ENCODE measurements at places on chromosomes 2 and 18. TPM values are rescaled to one million over a fixed set of nuclear protein-coding genes. Genes with fewer than 3 reads are reported as not detected.

- DNase-seq: no peak
These were observed 716.8 kb downstream of the SUCLG1 start for GRCh38 chr2:83742117-83742782.

GRCh38 chr2:228657807-228658402 is 476.4 kb upstream of the SPHKAP start:
- DNase-seq: no peak

- no peak for DNase-seq
These were observed 498.5 kb upstream of the SETBP1 start for GRCh38 chr18:44181951-44182747.

- no peak for DNase-seq
These were observed 81.7 kb downstream of the EPC2 start for GRCh38 chr2:148726228-148726627.

GRCh38 chr18:22179174-22179573 is 9.8 kb downstream of the GATA6 start:
- no peak for DNase-seq

DNA sequence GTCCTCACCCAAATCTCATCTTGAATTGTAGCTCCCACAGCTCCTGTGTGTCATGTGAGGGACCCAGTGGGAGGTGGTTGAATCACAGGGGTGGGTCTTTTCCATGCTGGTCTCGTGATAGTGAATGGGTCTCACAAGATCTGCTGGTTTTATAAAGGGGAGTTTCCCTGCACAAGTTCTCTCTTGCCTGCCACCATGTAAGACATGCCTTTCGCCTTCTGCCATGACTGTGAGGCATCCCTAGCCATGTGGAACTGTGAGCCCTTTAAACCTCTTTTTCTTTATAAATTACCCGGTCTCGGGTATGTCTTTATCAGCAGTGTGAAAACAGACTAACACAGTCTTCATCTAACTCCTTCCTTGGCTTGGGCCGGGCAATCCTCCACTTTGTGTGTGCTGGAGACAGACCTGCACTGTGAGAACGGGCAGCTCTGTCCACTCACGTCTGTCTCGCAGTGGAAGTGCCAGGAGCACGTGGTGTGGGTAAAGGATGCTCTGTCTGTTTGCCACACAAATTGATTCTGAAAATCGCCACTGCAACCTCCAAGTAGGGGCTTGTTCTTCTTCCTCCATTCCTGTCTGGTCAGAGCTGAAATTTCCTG is 47.6 kb upstream of the OTOS start:
- no peak for DNase-seq

DNA sequence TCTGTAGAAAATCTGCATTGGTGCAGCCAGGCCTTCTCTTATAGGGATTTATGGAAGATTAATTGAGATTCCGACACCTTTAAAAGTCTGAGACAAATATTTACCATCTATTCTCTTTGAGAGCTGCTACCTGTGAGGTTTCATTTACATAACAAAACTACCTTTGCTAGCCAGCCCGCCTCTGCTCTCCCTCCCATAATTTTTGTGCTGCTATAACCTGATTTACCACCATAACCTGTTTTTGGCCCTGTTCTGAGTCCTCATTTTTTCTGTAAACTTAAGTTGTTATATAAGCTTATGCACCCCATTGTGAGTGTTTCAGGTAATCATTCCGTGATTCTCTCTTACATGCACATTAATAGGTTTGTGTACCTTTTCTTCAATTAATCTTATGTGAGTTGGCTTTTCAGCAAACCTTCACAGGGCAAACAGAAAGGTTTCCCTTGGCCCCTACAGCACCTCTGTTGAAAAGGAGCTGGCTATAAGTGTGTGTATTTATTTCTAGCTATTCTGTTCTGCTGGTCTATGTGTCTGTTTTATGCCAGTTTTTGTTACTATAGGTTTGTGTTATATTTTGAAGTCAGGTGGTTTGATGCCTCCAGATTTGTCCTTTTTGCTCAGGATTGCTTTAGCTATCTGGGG is 114.9 kb upstream of the XIRP2 start:
- no peak for DNase-seq

- no peak for DNase-seq
These were observed 249.4 kb downstream of the LOXHD1 start for GRCh38 chr18:46407486-46408166.

DNA sequence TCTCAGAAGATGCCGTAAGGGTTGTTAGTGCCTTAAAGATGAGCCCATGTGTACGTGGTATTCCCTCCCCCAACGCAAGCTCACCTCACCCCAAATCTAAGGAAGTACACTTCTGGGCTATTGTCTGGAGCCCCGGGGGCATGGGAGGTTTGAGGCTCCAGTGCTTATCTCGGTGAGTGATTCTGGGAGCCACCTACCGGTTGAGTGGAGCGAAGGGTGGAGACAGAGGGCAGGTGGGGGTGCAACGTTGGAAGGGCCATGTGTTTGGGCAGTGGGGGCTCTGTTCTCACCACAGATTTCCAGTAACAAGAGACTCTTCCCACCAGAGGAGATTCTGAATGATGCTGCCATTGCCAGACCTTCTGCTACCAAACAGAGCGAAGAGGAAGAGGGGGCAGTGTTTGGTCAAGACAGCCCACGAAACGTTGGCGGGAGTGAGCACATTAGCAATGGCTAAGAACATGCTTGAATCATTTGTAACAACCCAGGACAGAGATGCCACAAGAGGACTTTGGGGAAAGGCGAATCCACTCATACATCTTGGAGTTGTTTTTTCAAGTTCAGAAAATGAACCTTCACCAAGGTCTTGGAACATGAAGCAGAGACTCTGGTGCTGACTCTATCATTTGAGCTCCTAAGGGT is 38.7 kb downstream of the TWIST2 start:
- DNase-seq: no peak

- DNase-seq: no peak
These were observed 61.3 kb upstream of the PAX3 start for GRCh38 chr2:222360146-222360545.

- no peak for DNase-seq
These were observed 315.5 kb downstream of the CELF4 start for GRCh38 chr18:37249895-37250618.

- DNase-seq: no peak
These were observed 97.0 kb downstream of the NEB start for GRCh38 chr2:151637271-151637781.

DNA sequence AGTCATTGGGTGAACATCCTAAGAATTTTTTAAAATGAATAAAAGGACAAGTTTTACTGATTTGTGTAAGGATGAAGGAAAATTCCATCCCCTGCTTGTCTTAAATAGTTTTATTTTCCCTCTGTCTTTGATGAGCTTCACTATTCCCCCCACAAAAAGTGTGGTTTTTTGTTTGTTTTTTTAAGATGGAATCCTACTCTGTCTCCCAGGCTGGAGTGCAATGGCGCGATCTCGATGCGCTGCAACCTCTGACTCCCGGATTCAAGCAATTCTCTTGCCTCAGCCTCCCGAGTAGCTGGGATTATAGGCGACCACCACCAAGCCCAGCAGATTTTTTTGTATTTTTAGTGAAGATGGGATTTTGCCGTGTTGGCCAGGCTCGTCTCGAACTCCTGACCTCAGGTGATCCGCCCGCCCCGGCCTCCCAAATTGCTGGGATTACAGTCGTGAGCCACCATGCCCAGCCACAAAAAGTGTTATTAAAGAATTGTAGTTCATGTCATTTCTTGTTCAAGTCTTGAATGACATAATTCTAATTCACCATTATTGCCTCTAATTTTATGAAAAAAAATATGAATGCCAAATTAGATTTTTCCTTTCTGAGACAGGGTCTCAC is 91.7 kb downstream of the AGPS start:
- no peak for DNase-seq

DNA sequence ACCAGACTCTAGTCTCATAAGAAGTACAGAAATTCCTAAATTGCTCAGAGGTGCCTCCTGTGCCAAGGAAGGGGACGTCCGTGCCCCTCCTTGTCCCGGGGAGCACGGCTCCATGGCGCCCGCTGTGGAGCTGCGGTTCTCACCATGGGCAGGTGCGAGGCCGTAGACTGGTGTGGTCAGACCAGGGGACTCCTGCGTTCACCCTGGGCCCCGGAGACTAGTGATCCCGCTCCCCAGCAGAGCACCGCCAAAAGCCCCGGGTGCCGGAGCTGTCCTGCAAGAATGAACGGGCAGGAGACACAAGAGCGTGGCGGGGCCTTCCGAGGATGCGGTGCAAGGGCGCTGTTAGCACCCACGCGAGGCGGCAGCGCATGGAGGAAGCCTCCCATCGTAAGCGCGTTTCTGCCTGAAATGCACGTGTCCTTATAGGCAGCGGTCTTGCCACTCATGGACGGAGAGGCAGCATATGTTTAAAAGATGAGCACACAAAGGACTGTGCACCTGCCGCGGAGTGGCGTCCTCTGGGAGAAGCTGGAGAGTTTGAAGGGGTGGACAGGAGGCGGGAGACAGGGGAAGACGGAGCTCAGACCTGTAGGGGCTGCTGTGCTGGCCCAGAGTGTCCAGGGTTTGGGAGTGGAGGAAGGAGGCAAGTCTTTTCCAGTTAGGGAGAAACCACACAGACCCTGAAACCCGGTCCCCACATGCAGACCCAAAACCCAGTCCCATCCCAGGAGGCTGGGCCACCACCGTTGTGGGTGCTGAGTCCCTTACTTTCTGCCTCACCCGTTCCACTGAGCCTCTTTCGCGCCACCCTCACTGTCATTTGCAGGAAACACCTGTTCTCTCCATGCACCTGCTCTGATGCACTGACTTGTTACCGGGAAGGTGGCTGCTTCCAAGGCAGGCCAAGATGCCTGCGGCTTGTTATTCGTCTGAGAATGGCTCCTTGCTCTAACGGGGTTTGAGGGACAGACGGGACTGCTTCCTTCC is 7.5 kb upstream of the KCNG2 start:
- DNase-seq: no peak

DNA sequence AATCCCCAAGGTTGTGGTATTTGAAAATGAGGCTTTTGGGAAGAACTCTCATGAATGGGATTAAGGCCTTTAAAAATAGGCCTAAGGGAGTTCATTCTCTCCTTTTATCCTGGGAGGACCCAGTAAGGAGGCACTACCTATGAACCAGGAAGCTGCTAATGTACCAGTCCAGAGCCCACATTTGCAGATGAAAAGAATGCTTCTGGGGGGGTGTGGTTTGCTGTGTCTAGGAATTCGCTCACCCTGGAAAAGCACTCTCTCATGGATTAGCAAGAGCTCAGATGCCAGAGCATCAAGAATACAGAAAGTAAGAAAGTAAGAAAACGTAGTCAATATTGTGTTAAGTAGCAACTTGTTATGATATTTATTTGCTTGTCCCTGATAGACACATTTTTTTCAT is 785.7 kb upstream of the GYPC start:
- no peak for DNase-seq

- no peak for DNase-seq
These were observed 71.1 kb upstream of the HPCAL1 start for GRCh38 chr2:10231551-10232085.

DNA sequence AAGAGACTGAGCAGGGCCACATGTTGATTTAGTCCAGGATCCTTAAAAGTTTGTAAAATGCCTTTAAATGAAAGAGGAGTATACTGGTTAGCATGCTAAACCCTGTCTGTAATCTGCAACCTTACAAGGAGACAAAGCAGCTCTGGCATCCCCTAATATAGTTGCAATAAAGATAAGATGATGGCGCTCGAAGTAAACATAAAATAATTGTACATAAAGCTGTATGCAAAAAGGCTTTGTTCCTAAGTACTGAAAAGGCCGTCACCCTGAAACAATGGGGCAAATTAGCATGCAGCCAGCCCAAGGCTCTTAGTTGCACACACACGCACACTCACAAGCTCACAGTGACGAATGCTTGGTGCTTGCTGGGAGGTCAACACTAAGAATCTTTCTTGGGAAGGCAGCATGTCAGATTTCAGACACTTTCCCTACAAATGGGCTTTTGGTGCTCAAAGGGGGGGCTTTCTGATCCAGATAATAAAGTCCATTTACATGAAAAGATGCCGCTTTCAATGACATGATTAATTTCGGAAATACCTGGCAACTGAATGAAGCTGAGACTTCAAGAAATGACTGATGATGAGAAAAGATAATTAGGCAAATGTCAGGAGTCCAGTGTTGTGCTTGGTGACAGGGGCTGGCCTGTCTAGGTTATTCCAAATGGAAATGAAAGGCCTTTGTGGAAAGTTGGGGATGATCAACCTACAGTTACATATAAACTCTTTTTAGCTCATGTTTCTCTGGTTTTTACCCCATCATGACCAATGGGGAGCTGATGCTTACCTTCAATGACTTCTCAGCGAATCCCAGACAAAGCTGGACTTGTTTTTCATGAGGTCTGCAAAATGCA is 370.3 kb downstream of the MEIS1 start:
- no peak for DNase-seq

DNA sequence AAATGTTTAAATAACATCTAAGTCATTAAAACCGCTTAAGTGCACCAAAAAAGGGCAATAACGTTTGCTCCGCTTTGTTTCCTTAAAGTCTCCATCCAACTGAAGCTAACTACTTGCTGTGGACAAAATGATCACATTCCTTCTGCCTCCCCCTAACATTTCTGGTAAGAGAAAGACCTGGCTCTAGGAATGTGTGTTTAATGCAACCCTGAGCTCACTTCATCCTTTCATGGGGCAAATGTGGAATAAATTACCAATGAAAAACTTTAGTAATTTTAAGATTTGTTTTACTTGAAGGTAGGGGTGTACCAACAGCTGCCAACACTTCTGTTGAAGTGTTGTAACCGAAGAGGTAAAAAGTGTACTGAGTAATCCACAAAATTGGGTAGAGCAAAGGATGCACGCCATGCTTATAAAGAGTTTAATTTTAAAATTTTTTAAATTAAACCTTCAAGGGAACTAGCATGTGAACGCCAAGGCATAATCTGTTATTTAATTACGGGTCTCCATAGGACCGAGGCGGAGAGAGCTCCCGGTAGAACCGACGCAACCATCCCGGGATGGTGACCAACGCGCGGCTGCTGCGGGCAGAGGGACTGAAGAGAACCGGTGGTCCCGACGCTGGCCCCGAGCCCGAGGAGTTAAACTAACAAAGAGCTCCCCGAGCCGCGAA is 1.1 kb downstream of the HNRNPLL start:
- DNase-seq: no peak

- DNase-seq: no peak
These were observed 119.7 kb upstream of the CTNNA2 start for GRCh38 chr2:79393107-79393685.

KLHL14 gene
- 27.0 TPM for polyA plus RNA-seq

METTL5 gene
- polyA plus RNA-seq: 43.7 TPM

STARD6 gene
- 0.25 TPM for polyA plus RNA-seq

COL6A3 gene
- polyA plus RNA-seq: 253 TPM

FAM124B gene
- 2.8 TPM for polyA plus RNA-seq

RIT2 gene
- polyA plus RNA-seq: not detected

KCNG3 gene
- polyA plus RNA-seq: 0.47 TPM

TGFA gene
- polyA plus RNA-seq: 18.4 TPM

CRYBA2 gene
- not detected for polyA plus RNA-seq

GPR35 gene
- 1.7 TPM for polyA plus RNA-seq

RAB10 gene
- 149 TPM for polyA plus RNA-seq

Measured in right renal pelvis (tissue), 4 donors.